Hematopoietic multipotent progenitor cell treated with erythropoietin and hydrocortisone succinate and interleukin-3 and kit ligand, for 6 days (in vitro differentiated cells): ENCODE measurements at places on chromosomes 11 and 22.

DNA sequence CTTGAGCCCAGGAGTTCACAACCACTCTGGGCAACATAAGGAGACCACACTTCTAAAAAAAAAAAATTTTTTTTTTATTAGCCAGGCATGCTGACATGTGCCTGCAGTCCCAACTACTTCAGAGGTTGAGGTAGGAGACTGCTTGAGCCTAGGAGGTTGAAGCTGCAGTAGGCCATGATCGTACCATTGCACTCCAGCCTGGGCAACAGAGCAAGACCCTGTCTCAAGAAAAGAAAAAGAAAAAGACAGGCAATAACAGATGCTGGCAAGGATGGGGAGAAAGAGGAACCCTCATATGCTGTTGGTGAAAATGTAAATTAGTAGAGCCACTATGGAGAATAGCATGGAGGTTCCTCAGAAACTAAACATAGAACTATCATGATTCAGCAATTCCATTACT is 64.8 kb downstream of the PAK1 start:
- no peak for DNase-seq

GRCh38 chr11:12680940-12681258 is 6.7 kb downstream of the TEAD1 start:
- no peak for DNase-seq

DNA sequence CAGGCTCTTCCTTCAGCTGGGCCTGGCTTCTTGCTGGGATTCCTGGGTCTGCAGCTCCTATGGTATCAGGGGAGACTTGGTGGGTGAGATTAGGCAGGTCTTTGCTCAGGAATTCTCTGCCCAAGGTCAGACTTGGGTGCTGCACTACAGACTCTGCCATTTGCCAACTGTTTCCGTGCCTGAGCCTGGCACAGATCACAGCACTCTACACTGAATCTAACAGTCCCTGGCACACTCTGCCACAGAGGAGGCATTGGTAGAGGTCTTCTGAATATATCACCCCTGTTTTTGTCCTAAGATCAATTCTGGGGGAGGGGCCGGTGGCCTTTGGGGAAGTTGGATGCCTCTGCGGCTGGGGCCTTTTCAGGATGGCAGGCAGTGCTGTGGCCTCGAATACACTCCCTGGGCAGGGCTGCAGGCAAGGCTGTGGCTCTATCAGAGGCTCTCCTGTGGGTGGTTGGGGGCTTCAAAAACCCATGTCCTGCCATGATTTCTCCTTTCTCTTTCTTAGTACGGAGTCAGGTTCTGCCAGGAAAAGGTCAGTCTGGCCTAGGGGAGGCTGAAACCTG is 115.0 kb upstream of the NARS2 start:
- no peak for DNase-seq

DNA sequence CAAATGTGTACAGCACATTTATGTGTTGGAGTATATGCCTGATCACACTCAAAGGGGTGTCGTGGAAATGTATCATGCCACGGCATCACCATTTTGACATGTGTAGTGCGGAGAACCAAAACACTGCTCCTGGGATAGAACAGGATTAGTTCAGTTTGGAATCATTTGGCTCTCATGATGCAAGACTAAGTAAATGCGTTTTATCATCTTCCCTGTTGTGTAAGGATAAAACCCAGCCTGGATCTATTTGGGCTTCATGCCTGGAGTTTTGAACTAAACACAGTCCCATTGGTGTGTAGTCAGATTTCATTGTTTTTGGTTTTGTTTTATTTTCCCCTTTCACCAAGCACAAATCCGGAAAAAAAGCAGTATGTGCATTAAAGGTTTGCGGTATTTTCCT is 574.3 kb downstream of the NTM start:
- no peak for DNase-seq

DNA sequence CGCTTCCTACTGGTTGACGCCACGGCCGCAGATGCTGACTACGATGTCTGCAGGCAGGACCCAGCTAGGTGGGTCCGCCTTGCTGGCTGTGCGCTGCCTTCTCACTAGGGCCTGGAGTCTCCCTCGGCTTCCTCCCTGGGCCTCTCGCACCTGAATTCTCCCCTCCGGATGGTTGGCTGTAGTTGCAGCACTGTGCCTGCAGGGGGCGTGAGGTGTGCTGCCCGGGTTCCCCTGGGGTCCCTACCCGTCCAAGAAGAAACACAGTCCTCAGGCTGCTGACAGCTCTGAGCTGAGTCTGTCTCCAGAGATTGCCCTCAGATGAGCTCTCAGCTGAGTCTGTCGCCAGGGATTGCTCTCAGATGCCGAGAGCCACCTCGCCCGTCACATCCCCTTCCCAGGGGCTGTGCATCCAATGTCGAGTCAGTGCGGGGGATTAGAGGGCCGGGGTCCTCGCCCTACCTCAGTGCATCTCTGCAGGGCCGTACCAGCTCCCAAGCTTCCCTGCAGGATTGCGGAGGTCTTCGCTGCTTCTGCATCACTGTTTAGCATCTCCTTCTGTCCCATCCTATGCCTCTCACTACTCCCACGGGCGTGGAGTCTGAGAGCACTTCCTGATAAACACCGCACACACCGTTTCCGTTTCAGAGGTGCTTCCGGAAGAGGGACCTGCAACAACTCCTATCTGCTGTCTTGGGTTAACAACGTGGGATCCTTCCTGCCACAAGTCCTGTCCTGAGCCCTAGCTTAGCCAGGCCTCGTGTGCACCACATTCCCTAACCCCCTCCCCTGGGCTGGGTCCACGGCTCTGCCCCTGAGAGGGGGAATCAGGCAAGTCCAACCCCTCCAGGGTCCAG is 196.9 kb downstream of the CSNK2A3 start:
- DNase-seq: peak; percentile 9

- no peak for DNase-seq
These were observed 27.3 kb downstream of the LUZP2 start for GRCh38 chr11:24524156-24524555.

DNA sequence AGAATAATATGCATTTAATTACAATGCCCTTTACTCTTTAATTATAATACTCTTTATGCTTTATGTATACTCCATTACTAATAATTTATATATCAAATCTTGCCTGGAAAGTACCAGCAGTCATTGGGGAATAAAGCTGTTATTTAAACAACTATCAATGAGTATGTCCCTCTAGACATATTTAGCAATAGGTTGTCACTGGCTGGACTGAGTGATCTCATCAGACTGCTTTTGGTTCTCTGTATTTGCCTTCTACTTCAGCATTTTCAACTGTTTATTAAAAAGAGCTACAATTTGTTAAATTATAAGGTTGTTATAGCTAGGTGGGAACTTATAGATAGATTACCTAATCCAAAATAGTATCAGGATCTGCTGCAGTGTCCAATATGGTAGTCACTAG is 267.2 kb downstream of the DCDC1 start:
- DNase-seq: no peak

DNA sequence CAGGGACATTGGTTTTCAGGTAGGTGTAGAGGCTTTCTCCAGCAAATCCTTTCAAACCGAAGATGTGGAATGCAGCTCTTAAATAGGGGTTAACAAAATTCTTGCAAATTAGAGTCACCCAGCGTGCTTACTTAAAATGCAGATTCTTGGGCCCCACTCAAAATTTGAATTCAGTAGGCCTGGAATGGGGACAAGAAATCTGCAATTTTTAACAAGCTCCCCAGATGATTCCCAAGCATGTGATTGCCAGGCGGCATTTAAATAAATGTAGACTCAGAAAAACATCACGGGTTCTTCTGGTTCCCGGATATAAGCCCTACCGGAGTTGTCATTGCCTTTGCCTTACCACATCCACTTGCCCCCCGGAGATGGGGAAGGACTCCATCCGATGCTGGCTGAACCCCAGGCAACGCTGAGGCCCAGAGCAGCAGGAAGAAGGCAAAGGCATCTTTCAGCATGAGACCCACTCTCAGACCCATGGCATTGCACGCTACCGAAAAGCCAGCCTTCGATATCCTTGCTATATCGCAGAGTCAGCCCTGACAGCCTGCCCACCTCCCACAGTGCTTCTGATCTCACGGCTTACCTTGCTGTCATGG is 134.2 kb downstream of the DSCAML1 start:
- DNase-seq: no peak

DNA sequence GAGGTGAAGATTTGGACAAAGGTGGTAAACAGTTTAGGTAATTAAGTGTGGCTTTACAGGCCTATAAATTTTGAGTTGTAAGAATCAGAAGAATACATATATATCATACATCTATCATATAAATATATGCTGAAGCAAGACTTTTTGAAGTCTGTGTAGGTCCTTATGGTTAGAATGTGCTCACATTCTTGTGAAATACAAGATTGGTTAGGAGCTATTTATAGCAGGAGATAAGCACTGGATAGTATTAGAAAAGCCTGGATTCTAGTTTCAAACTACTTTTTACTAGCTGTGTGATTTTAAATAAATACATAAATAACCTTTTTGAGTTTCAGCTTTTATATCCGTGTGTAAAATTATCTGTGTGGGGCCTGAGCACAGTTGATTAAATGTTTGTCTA is 42.3 kb downstream of the ANKRD42 start:
- no peak for DNase-seq

GRCh38 chr11:107777110-107777509 is 65.3 kb upstream of the SLN start:
- no peak for DNase-seq

- no peak for DNase-seq
These were observed 24.7 kb upstream of the CCDC188 start for GRCh38 chr22:20175597-20175900.

DNA sequence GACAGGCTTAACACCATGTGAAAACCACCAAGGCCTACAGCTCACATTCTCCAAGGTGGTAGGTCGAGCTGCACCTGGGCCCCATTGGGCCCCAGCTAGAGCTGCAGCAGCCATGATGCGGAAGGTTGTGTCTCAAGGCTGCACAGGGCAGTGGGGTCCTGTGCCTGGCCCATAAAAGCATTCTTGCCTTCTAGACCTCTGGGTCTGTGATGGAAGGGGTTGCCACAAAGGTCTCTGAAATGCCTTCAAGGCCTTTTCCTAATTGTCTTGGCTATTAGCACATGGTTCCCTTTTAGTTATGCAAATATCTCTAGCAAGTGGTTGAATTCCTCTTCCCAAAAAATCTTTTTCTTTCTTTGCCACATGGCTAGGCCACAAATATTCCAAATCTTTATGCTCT is 52.5 kb upstream of the C11orf58 start:
- no peak for DNase-seq

- DNase-seq: no peak
These were observed 82.9 kb downstream of the KCNQ1 start for GRCh38 chr11:2527621-2528291.

DNA sequence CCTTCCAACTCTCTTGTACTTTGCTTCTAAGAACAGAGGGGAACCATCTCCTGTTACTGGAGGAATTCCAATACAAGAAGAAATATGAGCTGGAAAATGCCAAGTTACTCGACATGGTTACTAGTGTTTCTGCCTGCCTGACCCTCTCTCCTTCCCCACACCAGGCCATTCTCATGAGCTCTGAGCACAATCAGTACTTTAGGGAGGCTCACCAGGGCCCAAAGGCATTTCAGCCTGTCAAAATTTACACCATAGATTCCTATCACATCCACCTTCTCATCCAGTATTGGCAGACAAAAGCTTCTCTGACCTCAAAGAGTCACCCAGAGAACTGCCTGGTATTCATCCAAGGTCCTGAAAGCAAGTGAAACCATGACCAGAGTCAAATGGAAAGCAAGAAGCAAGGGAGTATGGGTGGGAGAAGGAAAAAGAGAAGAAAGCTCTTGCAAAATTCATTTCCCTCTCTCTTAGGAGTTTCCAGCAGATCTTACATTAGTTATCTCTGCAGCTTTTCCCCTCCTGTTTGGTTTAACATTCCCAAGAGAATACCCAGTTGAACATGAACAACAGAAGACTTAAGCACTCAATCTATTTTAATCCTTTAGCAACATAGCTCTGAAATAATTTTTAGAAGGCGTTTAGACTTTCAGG is 58.7 kb upstream of the NCAM1 start:
- no peak for DNase-seq

GRCh38 chr11:5280582-5281102 is 10.9 kb upstream of the HBE1 start:
- peak; percentile 100 for DNase-seq

DNA sequence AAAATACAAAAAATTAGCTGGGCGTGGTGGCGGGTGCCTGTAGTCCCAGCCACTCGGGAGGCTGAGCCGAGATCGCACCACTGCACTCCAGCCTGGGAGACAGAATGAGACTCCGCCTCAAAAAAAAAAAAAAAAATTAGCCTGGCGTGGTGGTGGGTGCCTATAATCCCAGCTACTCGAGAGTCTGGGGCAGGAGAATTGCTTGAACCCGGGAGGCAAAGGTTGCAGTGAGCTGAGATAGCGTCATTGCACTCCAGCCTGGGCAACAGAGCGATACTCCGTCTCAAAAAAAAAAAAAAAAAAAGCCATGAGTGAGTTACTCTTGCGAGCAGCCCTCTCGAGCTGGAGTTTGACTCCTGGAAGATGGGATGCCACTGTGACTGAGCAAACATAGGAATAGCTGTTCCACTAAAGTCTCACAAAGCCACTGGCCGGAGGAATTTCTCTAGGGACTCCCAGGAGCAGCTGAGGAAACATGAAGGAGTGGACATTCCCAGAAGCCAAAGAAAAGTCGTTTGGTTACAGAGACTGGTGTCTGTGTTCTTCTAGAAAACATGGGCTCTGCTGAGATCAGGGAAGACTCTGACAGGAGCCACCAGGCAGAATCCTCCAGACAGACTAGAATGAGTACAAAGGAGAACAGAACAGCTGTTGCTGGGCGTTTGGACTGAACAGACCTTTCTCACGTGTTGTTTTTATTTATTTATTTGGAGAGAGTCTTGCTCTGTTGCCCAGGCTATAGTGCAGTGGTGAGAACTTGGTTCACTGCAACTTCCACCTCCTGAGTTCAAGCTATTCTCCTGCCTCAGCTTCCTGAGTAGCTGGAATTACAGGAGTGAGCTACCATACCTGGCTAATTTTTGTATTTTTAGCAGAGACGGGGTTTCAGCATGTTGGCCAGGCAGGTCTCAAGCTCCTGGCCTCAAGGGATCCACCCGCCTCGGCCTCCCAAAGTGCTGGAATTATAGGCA is 32.4 kb upstream of the MYH9 start:
- DNase-seq: no peak

DNA sequence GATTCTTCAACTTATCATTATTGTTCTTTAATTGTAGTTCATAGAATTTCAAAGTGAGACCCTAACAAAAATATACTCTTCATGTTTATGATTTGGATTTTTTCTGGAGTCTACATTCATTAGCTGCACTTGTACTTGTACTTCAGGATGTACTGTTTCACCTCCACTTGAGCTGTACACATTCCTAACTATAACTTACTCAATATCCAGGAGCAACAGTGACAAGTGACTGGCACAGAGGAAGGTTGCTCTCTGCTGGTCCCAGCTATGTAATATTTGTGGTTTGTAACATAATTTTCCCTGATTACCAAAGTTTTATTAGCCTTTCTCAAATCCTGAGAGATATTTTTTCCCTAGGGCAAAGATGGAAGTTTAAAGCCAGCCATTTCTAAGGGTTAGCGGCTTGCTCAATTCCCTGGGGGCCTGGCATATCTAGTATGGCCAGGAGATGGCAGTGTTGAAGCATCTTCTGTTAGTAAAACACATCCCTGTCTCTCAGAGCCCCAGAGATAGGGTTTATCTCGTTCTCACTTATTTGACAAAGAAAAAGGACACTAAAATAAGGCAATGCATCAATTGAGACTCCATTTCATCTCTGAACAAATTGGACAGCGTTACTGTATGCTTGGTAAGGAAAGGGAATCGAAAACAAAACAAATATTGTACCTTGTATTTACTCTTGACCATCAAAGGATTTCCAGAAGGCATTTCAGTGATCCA is 14.2 kb downstream of the OR52A5 start:
- DNase-seq: peak; percentile 93
